HT1080 (cell line): ENCODE measurements at places on chromosomes 3 and 15. TPM values are rescaled to one million over a fixed set of nuclear protein-coding genes. Genes with fewer than 3 reads are reported as not detected.

The IL17RE gene
- 0.66 TPM in 1 of 2 replicates, not detected in the other for total RNA-seq

DNA sequence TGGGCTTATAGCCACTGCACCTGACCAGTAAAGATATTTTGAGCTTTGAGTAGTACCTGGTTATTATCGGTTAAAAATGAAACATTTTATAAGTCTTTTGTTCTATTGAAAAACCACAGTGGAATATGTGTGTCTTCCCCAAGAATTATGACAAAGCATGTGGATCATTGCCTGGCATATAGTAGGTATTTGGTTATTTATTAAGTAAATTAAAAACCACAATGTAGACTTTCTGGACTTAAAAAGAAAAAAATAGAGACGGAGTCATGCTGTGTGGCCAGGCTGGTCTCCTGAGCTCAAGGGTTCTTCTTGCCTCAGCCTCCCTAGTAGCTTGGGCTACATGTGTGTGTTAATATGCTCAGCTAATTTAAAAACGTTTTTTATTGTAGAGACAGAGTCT lies 43.5 kb downstream of the UBE2E2 start:
- DNase-seq: no peak

The SERINC4 gene
- total RNA-seq: 0.13 and 0.18 TPM in 2 replicates

DNA sequence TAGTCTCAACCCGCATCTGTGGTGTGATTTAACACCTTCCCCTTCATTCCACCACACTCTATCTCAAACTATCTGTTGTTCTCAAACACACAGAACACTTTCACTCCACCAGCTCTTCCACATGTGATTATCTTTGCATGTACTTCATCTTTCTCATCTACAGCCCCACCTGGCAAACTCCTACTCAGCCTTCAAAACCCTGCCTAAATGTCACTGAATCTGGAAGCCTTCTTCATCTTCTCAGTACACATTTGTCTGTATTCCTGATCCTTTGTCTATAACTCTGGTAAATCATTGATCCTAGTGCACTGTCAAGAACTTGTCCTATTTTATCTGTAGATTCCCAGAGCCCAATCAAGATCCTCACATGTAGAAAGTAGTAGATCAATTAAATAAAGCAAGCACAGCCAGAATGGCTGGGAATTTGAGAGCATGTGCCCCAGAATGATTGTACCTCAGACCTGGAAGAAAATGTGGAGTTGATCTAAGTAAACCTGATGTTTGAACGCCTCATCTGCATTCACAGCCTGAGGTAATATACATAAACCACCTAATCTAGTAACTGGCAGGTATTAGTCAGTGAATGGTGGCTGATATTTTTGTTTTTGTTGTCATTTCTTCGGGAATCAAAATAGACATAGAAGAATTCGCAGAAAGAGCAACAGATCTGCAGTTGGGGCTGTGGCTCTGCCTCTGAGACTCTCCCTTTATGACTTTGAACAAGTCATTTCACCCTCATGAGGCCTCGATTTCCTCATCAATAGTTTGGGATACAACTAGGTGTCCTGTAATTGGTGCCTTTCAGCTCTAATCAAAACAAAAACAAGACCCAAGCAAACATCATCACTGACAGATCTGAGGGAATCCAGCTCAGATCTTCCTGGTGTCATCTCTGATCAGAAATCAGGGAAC lies 28.0 kb upstream of the MAGEF1 start:
- no peak for DNase-seq

DNA sequence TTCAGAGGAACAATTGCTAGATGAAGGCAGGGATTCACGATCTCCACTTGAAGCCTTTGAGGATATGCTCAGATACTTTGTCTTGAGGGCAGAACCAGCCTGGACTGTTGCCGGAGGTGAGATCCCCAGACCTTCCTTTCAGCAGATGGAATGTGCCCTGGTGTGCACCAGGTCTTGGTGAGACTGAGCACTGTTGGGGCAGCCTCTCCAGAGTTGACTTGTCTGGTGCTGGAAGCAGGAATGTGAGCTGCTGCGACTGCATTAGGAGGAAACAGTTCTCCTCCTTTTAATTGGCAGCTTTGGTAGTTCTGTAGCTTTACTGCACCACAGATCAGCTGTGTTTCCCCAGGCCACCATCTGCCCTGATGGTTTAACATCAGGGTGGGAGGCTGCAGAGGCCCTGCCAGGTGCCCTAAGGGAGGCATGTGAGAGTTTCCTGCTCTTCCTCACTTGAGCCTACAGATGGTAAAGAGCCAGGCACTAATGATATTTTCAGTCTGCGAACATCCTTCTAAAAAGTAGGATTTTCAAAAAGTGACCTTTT lies 58.5 kb downstream of the CTDSPL start:
- DNase-seq: no peak

- no peak for DNase-seq
Measured at GRCh38 chr3:42764561-42765295, 8.3 kb downstream of the CCDC13 start.

DNA sequence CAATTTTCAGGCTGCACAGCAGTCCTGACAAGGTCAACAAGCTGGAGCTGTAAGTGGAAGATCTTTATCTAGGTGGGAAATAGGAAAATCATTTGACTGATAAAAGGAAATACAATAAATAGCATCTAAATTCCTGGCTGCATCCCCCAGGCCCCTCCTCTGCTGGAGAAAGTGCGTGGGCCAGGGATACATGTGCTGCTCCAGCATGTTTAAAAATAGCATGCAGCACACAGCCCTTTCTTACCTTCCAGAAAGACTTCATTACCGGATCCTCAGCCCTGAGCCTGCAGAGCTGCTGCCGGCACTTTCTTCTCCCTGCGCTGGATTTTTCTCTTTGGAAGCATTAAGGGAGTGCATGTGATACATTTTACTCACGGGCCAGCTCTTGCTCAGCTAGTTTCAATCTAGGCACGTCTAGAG lies 77.3 kb downstream of the HMG20A start:
- DNase-seq: no peak
